ENCODE measurements at places on chromosomes 11 and 22. TPM values are rescaled to one million over a fixed set of nuclear protein-coding genes. Genes with fewer than 3 reads are reported as not detected.

- DNase-seq, result no peak
Measured at GRCh38 chr11:120216426-120217102, 5.7 kb downstream of the OAF start.

DNA sequence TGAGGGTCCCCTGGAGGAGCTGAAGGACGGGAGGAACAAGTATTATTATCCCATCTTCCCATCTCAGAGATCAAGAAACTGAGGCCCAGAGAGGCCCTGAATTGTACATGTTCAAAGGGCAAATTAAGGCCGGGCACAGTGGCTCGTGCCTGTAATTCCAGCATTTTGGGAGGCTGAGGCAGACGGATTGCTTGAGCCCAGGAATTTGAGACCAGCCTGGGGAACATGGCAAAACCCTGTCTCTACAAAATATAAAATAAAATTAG lies 8.1 kb downstream of the PLA2G6 start:
- no peak for DNase-seq

DNA sequence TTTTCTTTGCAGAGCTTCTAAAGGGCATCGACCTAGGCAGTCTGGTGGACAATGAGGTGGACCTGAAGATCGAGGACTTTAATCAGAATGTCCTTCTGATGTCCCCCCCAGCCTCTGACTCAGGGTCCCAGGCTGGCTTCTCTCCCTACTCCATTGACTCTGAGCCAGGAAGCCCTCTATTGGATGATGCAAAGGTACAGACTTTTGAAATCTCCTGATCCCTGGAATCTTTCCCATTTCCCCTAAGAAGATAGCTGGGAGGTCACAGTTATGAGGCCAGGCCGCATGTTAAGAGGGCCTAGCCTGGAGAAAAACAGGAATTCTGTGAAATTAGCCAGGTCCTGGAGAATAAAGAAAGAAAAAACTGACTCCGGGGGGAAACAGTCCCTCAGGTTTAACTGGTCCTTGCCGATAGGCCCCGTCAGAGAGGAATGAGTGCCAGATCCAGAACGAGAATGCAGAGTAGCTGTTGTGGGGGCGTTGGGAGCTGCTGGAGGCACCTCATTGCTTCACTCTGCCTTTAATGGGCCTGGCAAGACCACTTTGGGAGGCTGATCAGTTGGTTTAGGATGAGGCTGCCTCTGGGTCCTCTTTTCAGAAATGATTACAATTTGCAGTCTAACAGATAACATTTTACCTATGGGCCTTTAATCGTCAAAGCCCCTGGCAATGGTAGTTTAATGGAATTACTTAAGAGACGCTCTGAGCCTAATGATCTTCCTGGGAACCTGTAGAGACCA lies 39.2 kb downstream of the SHISA8 start:
- DNase-seq, result no peak

GGTLC2 gene
- not detected for total RNA-seq

TTC17 gene
- 38.4 TPM for total RNA-seq
